ENCODE measurements at places on chromosomes 16 and 17.
A peak's percentile ranks its signal among the peaks of the same experiment; 100 is the strongest.

- no peak for DNase-seq
Measured at GRCh38 chr16:59238246-59238645, 504.1 kb upstream of the GOT2 start.

DNA sequence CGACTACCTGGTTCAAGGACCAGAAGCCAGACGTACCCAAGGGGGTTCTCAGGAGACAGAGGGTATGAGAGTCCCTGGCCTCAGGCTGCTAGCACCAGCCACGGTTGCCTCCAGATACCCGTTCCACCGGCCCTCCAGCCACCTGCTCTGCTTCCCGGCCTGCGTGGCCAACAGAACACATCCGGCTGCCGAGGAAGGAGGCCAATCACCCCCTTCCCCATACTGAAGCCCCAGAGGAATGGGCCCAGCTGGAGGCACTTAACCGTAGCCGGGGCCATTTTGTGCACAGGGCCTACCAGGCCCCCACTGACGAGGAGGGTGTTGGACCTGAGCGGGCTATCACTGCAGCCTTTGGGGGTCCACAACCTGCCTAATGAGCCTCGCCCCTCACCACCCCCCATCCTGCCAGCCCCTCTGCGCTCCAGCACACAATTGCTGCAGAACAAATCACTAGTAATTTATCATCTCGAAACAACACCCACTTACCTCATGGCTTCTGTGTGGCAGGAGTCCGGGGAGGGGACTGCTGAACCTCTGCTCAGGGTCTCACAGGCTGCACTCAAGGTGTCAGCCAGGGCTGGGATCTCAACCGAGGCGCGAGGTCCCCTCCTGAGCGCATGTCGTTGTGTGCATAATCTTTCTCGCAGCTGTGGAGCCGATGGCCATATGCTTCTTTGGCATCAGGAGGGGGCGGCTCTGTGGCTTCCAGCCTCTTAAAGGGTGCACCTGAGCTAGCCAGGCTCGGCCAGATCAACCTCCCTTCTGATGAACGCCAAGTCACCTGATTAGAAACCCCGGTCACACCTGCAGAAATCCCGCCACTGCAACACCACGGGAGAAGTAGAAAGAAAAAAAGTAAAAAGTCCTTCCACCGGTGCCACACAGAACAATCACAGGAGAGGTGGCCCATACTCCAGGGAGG is 10.1 kb upstream of the KREMEN2 start:
- peak; percentile 90 for DNase-seq

DNA sequence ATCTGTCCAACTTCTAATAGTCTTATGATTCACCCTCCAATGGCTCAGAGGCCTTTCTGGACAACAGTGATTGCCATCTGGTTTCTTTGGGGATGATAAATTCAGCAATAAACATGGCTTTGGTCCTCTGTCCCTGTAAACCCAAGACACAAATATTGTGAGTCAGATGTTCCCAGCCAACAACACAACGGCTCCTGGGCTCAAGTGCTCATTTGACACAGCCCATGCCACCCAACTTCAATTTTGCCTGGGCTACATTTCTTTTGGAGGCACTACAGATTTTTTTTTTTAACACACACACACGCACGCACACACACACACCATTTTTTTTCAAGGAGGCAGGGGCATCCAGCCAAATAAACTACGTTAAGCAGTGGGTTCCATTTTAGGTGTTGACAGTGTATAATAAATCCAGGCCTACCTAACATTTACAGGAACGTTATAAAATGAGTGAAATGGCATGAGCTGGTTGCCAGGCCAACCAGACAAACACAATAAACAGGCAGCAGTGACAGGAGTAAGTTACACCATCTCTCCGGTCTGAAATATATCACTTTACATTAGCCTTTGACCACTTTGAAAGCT is 939.9 kb upstream of the SOX9 start:
- no peak for DNase-seq

- DNase-seq, result peak; percentile 13
Measured at GRCh38 chr16:53052519-53053501, at the start of gene CHD9NB. Gene CHD9NB, minus strand, starts transcription at chr16:53052897. Its CDS starts 8,739 bp downstream, at chr16:53044158.

- no peak for DNase-seq
Measured at GRCh38 chr16:10497132-10498101, 83.0 kb downstream of the EMP2 start.

DNA sequence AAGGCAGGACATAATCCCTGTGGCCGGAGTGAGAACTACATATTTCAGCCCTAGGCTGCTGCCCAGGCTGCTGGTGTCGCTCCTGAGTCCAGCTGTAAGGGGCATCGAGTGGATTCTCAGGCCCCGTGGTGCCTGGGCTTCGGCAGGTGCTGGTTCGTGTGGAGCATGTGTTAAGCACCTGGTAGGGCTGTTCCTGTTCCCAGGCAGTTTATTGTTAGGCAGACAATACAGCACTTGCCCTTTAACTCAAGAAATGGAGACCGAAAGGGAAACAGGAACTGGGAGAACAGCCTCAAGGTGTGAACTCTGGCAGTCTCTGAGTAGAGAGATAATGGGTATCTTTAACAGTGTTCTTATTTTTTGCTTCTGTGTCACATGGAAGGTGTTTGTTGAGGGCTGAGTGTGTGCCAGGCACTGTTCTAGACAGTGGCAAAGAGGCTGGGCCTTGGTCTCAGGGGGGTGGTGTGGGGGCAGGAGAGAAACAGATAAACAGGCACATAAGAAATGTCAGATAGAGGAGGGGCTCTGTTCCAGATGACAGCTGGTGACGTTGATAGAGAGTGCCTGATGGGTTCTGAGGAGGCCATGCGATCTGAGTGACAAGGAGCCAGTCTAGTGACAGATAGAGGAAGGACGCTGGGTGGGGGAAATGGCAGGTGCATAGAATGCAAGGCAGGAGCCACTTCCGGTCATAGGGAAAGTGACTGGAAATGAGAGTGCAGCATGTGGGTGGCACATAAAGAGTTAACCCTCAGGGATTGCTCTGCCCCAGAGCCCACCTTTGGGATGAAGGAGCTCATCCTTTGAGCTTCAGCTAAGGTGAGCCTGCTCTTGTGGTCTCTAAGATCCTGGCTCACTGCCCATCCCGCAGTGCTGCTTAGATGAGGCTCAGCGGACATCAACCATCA is 33.8 kb downstream of the EPN2 start:
- no peak for DNase-seq

GRCh38 chr17:63222655-63223054 is 223.5 kb downstream of the CYB561 start:
- peak; percentile 13 for DNase-seq

DNA sequence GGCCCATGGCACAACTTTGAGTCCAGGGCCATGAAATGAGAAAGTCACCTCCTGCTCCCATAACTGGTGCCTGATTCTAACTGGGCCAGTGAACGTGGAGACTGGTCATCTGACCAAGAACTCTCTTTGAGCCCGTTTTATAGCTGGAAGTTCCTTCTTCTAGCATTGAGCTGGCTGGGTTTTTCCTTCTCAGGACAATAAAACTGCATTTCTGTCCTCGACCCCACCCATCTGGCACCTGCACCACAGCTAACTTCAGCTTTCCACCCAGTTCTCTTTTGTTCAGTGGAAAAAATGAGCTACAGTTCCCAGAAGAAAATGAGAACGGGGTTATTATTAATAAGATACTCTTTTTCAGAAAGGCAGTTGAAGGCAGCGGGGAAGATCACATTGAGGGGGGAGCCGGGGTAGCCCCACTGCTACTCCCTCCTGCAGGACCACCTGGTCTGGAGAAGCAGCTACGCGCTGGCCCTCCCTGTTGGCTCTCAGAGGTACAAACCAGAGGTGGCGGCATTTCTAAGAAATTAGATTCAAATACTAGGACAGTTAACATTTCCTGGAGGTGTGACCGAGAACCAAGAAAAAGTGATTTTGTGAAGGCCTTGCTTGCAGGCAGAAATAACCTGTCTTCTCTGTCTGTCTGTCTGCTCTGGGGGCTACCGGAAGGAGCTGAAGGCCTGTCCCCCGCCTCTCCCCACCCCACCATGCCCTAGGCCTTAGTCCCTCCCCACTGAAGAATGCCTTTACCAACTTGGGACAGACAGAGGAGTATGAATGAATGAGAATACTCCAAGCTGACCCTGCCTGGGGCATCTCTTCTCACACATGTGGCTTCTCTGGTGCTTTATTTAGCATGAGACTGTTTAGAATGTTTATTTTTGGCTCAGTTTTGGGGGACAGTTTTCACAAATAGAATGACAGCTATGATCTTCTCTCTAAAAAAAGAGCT is 123.9 kb downstream of the XYLT1 start:
- no peak for DNase-seq

GRCh38 chr17:9729034-9729650 is 62.2 kb downstream of the DHRS7C start:
- DNase-seq, result peak; percentile 77

DNA sequence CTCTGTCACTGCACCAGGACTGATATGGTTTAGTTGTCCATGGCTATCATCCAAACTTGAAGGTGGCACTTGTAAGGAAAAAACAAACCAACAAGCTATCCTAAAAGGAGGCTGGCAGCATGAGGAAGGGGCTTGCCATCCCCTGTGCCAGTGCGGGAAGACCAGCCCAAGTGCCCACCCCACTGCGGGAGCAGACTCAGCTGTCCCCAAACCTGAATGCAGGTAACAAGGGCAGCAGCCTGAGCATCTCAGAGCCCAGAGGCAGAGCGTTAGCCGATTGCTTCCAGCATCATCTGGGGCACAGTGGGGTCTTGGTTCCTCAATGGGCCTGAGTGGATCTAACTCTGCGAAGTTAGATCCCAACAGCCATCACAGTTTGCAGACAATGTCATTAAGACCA is 29.2 kb upstream of the C16orf78 start:
- DNase-seq, result no peak

GRCh38 chr17:44940317-44940716 is 7.3 kb downstream of the KIF18B start:
- DNase-seq, result no peak

GRCh38 chr17:13140750-13141149 is 122.9 kb upstream of the ELAC2 start:
- DNase-seq, result no peak

DNA sequence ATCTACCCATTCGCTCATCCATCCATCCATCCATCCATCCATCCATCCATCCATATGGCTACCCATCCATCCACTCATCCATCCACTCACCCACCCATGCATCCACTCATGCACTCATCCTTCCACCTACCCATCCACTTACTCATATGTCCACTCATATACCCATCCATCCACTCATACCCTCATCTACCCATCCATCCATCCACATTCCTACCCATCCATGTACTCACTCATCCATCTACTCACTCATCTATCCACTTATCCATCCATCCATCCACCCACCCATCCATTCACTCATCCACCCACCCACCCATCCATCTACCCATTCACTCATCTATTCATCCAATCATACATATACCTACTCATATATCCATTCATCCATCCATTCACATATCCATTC is 112.0 kb downstream of the RBFOX3 start:
- DNase-seq, result no peak

DNA sequence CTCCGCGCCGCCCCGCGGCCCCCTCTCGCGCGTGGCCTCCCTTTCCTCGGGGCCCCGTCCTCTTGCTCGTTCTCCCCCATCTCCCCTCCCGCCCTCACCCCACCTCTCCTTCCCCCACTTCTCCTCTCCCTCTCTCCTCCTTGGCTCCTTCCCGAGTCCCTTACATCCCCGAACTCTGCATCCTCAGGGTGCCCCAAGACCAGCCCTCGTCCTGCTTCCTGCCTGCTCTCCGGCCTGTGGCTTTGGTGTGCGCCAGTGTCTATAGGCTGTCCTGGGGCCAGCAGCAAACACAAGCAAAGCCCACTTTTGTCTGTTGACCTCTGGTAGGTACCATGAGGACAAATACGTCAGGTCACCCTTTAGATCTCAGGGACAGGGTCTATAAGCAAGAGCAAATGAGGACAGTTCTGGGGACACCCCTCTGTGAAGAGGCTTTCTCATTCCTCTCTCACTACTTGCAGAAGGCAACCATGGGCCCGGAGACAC is 284 bp upstream of the COPZ2 start:
- DNase-seq, result no peak

GRCh38 chr17:78822552-78822951 is 18.1 kb downstream of the USP36 start:
- DNase-seq, result no peak

DNA sequence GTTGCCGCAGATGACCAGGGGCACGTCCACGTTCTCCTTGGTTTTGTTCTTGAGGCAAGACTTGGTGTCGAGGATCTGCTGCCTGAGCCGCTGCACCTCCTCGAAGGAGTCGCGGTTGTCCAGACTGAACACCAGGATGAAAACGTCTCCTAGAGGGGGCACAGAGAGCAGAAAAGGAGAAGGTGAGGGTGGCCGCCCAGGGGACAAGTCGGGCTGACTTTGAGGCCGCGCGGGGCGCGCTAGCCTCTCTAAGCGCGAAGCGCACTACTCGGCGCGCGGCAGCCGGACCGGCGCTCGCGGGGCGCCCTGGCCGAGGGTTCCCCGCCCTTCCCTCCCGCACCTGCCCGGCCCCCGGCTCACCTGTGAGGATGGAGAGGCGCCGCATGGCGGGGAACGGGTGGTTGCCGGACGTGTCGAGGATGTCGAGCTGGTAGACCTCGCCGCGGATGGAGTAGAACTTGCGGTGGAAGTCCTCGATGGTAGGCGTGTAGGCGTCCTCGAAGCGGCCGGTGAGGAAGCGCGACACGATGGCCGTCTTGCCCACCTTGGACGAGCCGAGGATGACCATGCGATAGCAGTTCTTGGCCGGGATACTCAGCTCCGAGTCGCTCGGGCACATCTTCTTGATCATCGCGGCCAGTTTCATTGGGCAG is 533 bp downstream of the RASD1 start:
- DNase-seq, result no peak

DNA sequence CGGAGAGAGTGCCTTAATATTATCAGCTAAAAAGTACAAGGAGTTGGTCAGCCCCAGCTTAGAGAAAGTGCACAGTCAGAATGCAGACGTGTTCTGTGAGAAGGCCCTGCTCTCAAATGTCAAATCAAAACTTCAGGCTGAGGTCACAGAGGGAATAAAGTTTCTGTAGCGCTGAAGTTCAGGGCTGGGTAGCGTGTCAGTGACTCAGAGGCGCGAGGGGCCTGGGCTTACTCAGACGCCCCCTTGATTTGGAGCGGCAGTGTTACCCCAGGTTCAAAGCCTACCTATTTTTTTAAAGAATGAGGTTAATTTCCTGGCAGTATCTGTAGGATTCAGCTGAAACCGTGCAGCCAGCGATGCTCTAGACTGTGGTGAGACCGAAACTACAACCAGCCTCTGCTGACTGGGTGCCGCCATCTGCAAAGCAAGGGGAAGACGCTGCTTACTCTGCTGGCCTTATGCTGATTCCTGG is 4.8 kb downstream of the CIAO3 start:
- no peak for DNase-seq

GRCh38 chr17:43856141-43856540 is 9.2 kb downstream of the CD300LG start:
- DNase-seq, result peak; percentile 70

GRCh38 chr16:85935974-85936760 is 37.2 kb downstream of the IRF8 start:
- DNase-seq, result no peak

GRCh38 chr17:78343543-78344201 is 16.2 kb downstream of the SOCS3 start:
- peak; percentile 66 for DNase-seq

- no peak for DNase-seq
Measured at GRCh38 chr17:55740511-55741355, 10.1 kb upstream of the PCTP start.

DNA sequence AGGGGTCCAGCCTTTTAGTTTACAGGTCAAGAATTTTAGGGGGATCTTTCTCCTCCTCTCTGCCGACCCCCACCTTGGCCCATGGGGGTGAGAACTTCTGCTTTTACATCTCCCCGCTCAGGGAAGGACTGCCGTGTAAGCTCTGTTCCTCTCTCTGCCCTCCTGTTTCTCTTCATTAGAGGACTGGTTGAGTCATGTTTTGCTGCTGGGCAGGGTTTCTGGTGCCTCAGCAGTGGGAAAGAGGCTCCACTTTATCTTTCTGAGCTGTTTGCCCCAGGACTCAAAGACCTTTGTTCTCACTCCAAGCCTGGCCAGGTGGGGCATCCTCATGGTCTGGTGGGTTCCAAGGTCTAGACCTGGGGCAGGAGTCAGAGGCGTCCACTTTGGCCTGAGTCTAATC is 93.0 kb downstream of the UTP18 start:
- no peak for DNase-seq
